NCI-H446 treated with DMSO at 0.1 percent for 48 hours (cell line): ENCODE measurements at places on chromosomes 6 and 20.

DNA sequence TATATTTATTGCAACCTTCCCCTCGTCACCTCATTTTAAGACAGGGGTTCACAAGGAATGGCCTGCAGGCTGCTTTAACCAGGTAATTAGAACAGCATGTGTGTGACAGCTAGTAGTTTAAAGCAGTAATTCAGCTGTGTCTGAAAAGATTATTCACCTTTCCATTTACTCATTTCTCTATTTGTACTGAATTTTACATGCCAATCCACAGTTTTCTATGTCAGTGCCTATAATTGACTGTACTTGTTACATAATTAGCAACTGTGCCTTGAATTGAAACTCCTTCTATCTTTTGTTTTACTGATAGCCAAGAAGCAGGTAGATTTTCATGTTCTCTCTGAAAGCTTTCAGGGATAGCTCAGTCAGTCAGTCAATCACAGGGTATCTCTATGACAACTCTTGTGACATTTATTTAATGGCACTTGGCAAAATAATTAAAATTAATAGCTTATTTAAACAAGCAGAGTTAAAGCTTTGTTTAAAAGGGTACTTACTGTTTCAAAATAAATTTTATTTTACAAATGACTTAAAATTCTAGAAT is 214.0 kb downstream of the ZFAND3 start:
- no peak for DNase-seq

- no peak for DNase-seq
These were observed 6.1 kb downstream of the PTGIS start for GRCh38 chr20:49561806-49562205.

DNA sequence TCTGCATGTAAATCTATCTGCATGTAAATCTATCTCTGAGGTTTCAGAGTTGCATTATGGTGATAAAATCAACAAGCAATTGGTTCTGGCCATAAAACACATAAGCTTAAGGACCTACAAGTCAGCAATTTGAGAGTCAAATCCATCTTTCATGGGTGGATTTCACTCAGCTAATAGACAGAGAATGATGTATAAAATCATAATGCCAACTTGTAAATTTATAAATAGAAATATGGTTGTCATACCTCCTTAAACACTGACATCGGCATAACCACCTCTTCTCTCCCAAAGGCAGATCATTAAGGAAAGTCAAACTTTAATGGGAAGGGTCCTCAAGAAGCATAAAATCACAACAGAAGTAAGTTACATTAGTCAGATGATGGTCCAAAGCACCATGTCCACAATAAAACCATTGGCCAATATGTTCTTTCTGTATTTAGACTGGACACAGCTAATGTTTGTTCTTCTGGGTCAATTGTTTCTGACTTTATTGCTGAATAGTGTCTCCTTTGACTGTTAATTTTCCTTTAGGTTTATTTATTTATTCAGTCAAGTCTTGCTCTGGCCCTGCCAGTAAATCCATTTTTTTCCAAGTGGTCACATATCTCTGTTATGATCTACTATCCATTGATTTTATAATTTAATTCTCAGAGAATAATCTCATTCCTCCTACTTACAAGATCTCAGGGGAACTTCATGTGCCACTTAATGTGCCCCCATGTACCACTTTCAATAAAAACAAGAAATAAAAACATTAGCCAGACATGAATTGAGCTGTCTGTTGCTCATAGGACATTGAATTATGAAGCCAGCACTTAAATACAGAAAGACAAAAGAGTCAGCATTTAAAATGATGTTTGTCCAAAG is 382.9 kb upstream of the IRAK1BP1 start:
- DNase-seq = no peak

- DNase-seq = no peak
These were observed 189.3 kb downstream of the TSHZ2 start for GRCh38 chr20:53161473-53161872.

GRCh38 chr20:43840382-43841070 is 74.1 kb upstream of the TOX2 start:
- no peak for DNase-seq

DNA sequence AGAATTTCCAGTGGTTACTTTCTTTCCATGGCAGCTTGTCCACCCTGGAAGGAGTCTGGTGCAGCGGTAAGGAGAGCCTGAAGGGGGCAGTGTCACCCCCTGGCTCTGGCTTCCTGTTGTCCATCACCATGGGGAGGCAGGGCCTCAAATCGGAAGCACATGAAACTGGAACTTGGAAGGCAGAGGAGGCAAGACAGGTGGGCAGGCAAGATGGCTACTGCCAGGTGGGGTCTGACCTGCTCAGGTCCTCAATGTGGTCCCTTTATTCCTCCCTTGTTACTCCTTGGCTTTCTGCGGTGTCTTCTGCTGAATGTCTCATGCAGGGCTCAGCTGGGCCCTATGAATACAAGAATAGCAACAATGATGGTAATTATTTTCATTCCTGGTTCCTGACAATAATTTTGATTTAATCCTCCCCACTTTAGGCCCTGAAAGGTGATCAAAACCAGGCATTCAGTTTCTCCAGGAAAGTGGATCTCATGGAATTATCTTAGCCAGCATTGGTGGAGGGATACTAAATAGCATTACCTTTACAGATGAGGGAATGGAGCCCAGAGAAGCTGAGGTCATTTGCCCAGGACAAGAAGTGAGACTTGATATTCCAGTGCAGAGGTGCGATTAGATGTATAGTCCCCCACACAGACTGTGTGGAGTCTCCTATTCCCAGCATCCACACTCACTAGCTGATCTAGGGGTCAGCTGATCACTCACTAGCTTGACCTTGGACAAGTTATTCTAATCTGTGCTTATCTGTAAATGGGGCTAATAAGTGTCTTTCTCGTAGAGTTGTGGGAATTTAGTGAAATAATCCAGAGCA is 17.6 kb upstream of the SNAI1 start:
- DNase-seq = no peak

GRCh38 chr20:44856856-44857448 is 28.6 kb upstream of the YWHAB start:
- no peak for DNase-seq

- no peak for DNase-seq
These were observed 3.3 kb upstream of the PRDM1 start for GRCh38 chr6:106082735-106083398.

DNA sequence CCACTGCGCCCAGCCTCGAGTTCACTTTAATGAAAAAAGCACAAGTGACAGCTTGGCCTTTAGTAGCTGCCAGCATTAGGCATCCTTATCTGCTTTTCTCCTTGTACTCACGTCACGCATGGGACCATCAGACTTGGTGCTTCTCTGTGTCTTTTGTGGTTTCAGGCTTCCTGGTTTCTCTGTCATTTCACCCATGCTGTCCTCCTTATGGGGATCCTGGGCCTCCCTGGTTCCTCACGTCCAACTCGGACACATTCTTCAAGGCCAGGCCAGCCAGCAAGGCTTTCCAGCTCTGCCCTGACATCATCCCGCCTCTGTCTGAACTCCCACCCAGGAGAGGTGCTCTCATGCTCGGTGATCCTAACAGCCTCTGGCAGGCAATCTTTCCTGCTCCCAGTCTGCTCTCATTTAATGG is 83.2 kb downstream of the TIAM2 start:
- DNase-seq = no peak

- no peak for DNase-seq
These were observed 13.8 kb upstream of the SAYSD1 start for GRCh38 chr6:39128832-39129231.

DNA sequence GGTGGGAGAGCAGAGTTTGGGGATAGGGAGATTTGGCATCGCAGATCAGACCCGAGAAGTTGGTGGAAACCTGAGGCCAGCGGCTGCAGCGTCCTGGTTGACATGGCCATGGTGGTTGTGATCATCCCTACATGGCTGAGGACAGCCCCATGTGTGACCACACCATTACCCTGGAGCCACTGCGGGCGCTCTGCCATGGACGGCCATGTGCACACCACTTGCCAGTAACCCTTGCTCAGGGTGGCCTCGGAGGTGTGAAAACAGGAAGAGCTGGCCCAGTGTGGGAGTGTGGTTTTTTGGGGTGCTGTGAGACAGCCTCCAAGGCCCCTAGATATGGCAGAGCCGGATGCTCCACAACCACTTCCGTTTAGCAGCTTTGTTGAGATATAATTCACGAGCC is 64.4 kb downstream of the TMEM242 start:
- no peak for DNase-seq

- no peak for DNase-seq
These were observed 229.8 kb downstream of the HIVEP2 start for GRCh38 chr6:142714951-142715785.

GRCh38 chr6:75170691-75171560 is 34.9 kb downstream of the COL12A1 start:
- DNase-seq = no peak

GRCh38 chr6:74632196-74632875 is 573.5 kb downstream of the COL12A1 start:
- DNase-seq = no peak
